ENCODE measurements at places on chromosomes 1 and 21.

DNA sequence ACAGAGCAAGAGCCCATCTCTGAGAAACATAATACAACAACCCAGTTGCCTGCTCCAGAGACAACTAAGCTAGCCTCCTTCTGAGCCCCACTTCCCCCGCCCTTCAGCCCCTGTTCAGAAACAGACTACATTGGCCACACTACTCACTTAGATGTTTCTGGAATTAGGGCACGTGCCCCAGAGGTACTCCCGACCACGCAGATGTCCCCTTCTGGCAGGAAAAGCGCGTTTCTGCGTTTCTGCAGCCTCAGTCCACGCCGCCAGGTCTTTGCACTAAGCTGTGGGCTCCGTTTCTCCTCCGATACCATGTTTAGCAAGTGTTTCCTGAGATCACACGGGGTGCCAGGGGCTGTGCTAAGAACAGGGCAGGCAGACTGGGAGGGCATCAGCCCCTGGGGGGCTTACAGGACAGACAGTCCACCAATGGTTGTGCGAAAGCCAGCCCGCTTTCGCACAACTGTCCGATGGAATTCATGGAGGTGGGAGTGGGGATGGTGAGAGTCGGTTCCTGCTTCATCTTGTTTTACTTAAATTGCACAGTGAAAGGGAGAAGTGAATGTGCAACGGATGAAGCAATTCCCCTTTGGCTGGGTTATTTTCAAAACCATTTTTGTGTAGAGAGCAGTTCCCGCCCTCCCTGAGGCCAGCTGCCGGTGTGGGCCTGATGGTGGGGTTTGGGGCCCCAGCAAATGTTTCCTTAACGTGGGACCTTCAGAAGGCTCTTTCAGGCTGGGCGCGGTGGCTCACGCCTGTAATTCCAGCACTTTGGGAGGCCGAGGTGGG, 2.7 kb downstream of the PIK3CD start:
- no peaks in the 10 kb centered on the region for H3K36me3 ChIP-seq
- H3K4me3 ChIP-seq: no peak overlapping the region

DNA sequence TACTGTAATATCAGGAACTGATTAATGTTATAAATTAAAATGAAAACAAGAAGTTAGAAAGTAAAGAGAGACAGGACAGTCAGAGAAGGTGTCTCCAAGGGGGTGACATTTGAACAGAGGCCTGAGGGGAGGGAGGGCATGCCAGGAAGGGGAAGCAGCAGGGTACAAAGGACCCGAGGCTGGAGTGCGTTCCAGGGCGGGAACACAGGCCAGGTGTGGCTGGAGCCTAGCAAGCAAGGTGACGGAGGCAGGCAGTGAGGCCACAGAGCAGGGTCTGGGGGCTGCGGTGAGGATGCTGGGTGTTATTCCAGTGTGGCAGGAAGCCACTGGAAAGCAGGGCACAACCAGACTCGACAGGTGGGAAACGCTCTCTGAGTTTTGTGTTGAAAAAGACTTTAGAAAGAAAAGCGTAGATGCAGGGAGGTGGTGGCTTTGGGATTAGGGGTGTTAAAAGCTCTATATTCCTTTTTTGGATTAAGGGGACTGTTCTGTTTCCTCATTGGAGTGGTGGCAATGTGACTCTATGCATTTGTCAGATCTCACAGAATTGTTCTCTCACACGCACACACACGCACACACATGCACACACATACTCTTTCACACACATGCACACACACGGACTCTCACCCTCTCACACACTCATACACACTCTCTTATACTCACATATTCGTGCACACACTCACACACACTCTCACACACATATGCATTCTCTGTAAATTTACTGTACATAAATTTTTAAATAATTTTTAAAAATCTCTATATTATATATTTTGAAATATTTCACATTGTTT, 124.5 kb downstream of the GLIS1 start:
- H3K27me3 ChIP-seq: no peaks in the 10 kb centered on the region
- no peak overlapping the region for H3K4me3 ChIP-seq
- no peaks in the 10 kb centered on the region for H3K36me3 ChIP-seq
- no peak overlapping the region for H3K27ac ChIP-seq

- H3K36me3 ChIP-seq: no peaks in the 10 kb centered on the region
- peak overlapping the region; percentile 92 for H3K4me3 ChIP-seq
- peak overlapping the region; percentile 82 for H3K27ac ChIP-seq
- H3K27me3 ChIP-seq: no peaks in the 10 kb centered on the region
- H3K4me1 ChIP-seq: no peaks in the 10 kb centered on the region
- peak; percentile 38 for DNase-seq
These were observed 720 bp downstream of the LIN9 start for GRCh38 chr1:226308166-226308722.

DNA sequence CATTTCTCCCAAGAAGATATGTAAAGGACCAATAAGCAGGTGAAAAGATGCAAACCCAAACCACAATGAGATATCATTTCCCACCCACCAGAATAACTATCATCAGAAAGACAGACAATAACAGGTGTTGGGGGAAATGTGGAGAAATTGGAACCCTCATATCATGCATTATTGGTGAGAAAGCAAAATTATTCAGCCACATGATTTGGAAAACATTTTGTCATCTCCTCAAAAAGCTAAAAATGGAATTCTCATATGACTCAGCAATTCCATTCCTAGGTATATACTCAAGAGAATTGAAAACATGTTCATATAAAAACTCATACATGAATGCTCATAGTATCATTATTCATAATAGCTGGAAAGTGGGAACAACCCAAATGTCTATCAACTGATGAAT, 25.1 kb upstream of the RNF186 start:
- H3K27ac ChIP-seq: no peak overlapping the region
- no peak for DNase-seq
- peaks cover 7% of the 10 kb centered on the region for H3K4me1 ChIP-seq

GRCh38 chr1:3671371-3672180, 19.3 kb downstream of the TP73 start:
- no peak for DNase-seq
- no peak overlapping the region for H3K4me3 ChIP-seq
- H3K27ac ChIP-seq: no peak overlapping the region
- H3K4me1 ChIP-seq: no peaks in the 10 kb centered on the region

DNA sequence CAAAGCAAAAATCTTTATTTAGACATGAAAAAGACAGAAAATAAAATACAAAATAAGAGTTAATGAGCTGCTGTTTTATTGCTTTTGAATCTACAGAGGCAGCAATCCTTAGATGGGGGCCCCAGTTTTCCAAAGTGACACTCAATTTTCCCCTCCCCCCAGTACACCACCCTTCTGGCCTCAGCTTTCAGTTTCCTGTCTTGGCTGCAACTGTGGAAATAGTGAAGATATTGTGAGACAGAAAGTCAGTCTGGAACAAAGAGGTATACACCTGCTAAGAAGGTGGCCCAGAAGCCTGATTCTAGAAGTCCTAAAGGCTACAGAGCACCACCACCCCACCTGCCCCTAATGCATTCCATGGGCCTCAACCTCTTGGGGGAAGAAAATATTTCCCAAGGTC, 1.1 kb upstream of the MTMR11 start:
- no peaks in the 10 kb centered on the region for H3K27me3 ChIP-seq
- H3K36me3 ChIP-seq: no peaks in the 10 kb centered on the region
- H3K4me1 ChIP-seq: peaks cover 40% of the 10 kb centered on the region
- no peak overlapping the region for H3K4me3 ChIP-seq
- no peak for DNase-seq
- H3K27ac ChIP-seq: no peak overlapping the region

DNA sequence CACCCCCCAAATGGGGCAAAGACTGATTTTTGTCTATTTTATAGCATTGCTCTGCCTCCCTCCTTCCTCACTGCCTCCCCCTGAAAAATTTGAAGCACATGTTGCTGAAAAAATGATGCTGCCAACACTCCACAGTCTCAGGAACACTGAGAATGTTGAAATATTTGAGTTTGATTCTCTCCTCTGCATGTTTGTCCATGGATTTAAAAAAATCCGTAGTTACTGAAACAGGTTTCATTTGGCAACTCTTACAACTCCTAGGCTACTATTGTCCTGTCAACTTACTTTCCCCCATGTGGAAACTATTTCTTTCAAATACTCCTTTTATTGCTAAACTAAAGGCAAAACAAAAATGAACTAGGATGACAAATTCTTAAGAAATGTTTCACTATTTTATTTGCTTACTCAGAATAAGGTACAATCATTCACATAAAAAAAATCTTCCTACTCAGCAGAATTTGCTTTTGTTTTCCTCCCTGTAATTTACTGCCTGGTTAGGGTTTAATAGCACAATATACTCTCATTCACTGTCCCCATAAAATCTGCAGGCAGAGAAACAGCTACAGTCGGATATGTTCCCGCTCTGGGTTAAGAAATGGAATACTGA, 50.2 kb downstream of the C21orf91 start:
- no peak overlapping the region for H3K27ac ChIP-seq
- DNase-seq: no peak
- no peak overlapping the region for H3K4me3 ChIP-seq

- DNase-seq: no peak
- peak overlapping the region; percentile 99 for H3K4me3 ChIP-seq
- no peaks in the 10 kb centered on the region for H3K27me3 ChIP-seq
- H3K27ac ChIP-seq: peak overlapping the region; percentile 95
These were observed 674 bp downstream of the BCL10 start for GRCh38 chr1:85275701-85276214.

DNA sequence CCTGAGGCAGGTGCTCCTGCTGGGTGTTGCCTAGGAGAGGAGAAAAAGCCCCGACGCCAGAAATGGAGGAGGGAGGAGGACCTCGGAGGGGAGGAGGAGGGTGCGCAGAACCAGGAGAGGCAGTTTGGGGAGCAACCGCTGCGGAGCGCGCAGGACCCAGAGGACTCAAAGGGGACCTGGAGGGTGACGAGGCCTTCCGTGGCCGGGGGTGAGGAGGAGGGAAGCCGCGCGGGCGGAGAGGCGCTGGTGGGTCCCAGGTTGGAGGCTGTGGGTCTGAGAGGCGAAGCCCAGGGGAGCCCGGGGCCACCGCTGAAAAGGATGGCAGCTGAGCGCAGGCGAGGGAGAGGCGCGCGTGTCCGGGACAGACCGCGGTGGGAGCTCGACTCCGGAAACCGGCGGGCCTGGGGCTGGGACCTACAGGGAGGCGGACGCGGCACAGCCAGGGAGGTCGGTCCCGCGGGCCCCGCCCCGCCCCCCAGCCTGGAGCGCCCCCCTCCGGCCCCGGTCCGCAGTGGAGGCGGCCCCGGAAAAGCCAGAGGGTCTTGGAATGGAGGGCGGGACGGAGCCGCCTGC, 15.1 kb downstream of the RNF223 start:
- H3K36me3 ChIP-seq: no peaks in the 10 kb centered on the region
- H3K27ac ChIP-seq: no peak overlapping the region
- no peak for DNase-seq
- H3K4me3 ChIP-seq: peak overlapping the region; percentile 62
- H3K27me3 ChIP-seq: no peaks in the 10 kb centered on the region

- H3K36me3 ChIP-seq: no peaks in the 10 kb centered on the region
- no peaks in the 10 kb centered on the region for H3K4me1 ChIP-seq
- H3K27ac ChIP-seq: no peak overlapping the region
- no peak overlapping the region for H3K4me3 ChIP-seq
- DNase-seq: no peak
These were observed 75.1 kb downstream of the ZFYVE9 start for GRCh38 chr1:52216907-52217458.

- no peaks in the 10 kb centered on the region for H3K36me3 ChIP-seq
- DNase-seq: no peak
- H3K4me1 ChIP-seq: peaks cover 15% of the 10 kb centered on the region
- no peaks in the 10 kb centered on the region for H3K27me3 ChIP-seq
These were observed 70.4 kb downstream of the MRPS6 start for GRCh38 chr21:34143685-34144182.

DNA sequence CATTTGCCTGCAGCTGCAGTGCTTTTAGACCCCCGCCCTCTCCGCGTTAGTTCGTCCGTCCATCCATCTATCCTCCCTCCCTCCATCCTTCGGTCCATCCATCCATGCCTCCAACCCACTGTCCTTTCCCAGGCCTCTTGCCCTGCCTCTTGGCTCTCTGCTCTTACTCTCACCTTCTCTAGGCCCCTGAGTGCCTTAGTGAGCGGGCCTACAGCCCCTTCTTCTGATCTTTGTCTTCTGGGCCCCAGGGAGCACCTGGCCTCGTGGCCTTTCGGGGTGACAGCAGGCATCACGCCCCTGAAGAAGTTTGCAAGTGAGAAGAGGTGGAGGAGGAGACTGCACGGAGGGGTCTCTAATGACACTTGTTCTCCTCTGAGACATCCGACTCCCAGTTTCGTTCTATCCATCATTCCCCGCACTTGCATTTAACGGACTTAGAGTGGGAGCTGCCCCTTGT, 842 bp downstream of the ATXN7L2 start:
- no peaks in the 10 kb centered on the region for H3K27me3 ChIP-seq
- H3K27ac ChIP-seq: no peak overlapping the region
- H3K4me1 ChIP-seq: peaks cover 20% of the 10 kb centered on the region
- no peak for DNase-seq

DNA sequence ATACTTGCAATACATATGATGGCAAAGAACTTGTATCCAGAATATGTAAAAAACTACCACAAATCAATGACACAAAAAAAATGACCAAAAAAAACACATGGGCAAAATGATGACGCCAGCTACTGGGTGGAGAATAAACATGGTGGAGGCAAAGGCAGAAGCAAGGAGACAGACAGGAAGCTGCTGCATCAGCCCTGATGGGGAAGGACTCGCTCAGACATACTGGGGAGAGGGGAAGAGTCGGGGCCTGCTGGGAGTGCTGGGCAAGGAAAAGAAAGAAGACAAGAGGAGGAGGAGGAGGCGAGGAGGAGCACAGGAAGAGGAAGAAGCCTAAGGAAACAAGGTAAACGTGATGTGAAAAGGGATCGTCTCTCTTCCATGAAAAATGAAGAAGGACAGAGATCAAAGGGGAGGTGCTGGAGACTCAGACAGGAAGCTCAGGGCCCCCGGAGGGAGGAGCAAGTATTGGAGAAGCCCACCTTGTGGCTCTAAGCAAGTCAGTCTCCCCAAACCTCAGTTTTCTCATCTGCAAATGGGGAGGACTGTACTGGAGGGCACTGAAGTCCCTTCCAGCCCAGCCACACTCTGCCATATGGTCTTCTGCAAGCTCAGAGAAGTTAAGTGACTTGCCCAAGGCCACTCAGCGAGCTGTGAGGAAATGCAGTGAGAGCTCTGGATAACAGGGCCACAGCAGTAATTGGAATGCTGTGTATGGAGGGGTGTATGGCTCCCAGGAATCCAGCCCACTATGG, 24.2 kb downstream of the OLFML2B start:
- no peak overlapping the region for H3K27ac ChIP-seq
- no peaks in the 10 kb centered on the region for H3K27me3 ChIP-seq
- no peak for DNase-seq
- no peaks in the 10 kb centered on the region for H3K4me1 ChIP-seq

GRCh38 chr1:25544243-25544764, 898 bp downstream of the LDLRAP1 start:
- no peak for DNase-seq
- H3K27ac ChIP-seq: peak overlapping the region; percentile 10
- H3K4me3 ChIP-seq: peak overlapping the region; percentile 75
- H3K4me1 ChIP-seq: peaks cover 25% of the 10 kb centered on the region
- H3K27me3 ChIP-seq: no peaks in the 10 kb centered on the region

Measured in testis (tissue), 5 donors.